ENCODE measurements at places on chromosomes 3 and 15.

DNA sequence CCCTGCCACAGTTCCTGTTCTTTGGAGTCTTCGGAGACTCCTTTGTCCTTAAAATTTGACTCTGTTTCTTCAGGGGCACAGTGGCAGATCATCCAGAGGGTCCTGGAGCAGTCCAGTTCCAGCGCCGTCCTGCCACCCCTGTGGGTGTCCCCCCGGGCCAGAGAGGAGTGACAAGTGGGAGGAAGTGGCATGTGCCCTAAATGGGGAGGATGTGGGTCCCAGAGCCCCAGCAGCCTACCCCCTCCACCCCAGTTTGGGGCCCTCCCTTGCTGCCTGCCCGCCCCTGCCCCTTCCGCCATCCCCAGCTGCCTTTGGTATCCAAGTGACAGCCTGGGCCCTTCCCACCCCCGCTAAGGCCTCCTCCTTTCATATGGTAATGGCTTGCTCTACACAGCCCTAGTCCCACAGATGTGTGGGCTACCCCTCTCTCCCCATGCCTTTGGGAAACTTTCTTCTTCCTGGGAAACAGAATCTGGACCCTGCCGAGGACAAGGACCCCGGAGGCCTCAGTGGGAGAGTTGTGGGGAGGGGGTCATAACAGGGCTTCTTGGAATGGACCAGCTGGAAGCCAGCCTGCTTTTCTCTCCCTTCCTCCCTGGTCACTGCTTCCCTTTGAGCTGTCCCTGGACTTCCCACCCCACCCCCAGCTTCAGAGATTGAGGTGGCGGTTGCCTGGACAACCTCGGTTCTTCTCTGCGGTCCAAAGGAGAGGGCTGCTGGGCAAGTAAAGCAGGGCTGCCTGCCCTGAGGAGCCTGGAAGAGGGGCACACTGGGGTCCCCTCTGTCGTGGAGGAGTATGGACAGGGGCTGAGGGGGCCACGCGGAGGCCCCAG, 43.2 kb downstream of the KLHL25 start:
- no peak for DNase-seq

DNA sequence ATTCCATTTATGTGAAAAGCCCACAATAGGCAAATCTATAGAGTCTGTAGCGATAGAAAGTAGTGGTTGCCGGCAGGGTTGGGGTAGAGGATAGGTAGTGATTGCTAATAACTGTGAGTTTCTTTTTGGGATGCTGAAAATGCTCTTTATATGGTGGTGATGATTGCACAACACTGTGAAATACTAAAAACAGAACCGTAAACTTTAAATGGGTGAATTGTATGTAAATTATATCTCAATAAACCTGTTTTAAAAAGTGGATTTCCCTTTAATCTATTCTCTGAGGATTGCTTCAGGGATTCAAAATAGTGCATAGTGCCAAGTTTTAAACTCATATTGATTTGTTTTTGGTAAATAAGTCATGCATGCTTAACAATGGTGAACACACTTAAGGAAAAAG, 140.2 kb downstream of the LPP start:
- DNase-seq = no peak

DNA sequence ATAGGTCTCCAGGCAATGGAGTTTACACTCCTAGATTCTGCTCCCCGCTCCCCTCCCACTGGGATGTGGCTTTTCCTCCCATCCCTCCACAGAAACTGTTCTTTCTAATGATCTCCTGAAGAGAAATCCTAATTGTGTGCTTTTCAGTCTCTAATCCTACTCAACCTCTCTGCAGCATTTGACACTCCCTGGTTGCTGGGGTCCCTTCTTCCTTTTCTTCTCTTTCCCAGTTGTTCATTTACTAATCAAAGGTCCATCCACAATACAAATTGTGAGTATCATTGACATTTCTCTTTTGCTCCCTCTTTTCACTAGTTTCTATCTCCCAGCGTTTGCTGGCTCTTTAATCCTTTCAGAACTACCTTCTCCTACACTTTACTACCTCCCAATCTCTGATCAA, 6.5 kb upstream of the MYH15 start:
- DNase-seq = no peak

DNA sequence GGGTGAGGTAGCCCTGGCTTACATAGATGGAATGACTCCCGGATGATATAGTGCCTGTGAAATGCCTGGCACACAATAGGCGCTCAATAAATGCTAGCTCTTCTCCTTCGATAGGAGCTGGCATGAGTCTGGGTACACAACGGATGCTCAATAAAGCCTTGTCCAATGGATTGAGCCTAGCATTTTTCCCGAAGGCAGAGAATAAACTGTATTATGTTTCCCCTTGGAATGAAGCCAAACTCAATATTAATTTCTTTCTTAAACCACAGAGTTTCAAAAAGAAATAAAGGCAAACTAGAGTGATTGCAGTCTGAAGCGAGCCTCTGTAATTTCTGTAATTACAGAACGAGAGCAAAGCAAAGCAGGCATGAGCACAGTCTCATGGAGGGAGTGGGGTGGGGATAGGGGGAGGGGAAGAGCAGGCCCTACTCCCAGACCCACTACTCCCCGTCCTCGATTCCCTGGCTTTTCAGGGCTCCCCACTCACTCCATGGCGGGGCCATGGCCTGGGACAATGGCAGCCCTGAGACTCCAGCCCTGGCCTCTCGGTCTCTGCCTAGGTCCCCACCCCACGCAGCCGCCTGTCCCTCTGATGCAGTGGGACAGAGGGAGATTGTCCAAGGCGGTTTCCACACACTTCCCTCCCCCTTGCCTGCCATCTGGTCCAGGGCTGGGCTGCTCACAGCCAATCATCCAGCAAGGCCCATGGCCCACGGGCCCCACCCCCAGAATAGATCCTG, 18.0 kb downstream of the SLC6A1 start:
- no peak for DNase-seq

DNA sequence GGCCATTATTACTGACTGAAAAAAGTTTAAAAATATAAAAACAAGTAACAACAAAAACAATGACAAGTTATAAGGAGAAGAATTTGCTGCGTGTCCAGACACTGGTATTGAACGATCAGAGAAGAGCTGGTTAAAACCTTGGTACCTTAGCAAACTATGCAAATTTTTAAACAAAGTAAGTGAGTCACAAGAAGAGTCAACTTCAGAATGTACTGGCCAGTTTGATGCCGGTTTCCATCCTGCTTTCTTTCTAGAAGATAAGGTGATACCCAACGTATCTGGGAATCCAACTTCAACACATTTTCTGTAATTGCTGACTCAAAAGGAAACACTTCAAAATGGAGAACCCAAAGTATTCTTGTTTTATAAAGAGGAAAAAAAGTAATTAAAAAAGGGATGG, 49.8 kb downstream of the RUBCN start:
- DNase-seq = no peak

GRCh38 chr3:122754929-122755328, 38.7 kb downstream of the HSPBAP1 start:
- no peak for DNase-seq

- no peak for DNase-seq
These were observed 192.0 kb downstream of the BCHE start for GRCh38 chr3:165645191-165645590.

DNA sequence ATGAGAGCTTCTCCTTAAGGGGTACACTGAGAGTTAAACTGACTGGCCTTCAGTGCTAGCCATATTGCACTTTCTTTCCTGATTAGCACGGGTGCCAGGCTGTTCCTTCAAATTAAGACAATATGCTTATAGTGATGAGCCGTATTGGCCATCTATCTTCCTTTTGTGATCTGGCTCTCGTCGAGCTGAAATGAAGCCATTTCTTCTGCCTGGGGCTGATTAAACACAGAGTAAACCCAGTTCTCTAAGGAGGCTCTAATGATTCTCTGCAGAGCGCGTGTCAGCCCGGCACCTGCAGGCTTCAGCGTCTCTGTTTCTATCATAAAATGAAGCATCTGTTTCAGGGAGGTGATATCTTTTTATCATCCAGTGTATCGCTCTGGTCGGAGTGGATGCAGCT, 107.5 kb upstream of the NR2F2 start:
- DNase-seq = peak; percentile 41

- no peak for DNase-seq
These were observed 33.5 kb downstream of the PRR23E start for GRCh38 chr3:127226457-127226856.

GRCh38 chr3:24460974-24461373, 33.7 kb downstream of the THRB start:
- DNase-seq = no peak

DNA sequence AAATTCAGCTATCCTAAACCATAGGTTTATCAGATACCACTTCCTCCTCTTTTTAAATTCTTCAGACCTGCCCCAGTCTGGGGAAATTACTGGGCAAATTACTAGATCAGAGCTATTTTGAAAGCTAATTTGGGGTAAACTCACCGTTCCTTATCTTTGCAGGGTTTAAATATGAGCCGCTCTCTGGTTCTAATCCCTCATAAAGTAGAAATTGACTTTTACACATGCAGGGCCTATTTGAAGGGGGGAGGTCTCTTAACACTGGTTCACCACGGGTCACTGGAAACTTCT, 11.0 kb upstream of the MEIS2 start:
- DNase-seq = no peak

DNA sequence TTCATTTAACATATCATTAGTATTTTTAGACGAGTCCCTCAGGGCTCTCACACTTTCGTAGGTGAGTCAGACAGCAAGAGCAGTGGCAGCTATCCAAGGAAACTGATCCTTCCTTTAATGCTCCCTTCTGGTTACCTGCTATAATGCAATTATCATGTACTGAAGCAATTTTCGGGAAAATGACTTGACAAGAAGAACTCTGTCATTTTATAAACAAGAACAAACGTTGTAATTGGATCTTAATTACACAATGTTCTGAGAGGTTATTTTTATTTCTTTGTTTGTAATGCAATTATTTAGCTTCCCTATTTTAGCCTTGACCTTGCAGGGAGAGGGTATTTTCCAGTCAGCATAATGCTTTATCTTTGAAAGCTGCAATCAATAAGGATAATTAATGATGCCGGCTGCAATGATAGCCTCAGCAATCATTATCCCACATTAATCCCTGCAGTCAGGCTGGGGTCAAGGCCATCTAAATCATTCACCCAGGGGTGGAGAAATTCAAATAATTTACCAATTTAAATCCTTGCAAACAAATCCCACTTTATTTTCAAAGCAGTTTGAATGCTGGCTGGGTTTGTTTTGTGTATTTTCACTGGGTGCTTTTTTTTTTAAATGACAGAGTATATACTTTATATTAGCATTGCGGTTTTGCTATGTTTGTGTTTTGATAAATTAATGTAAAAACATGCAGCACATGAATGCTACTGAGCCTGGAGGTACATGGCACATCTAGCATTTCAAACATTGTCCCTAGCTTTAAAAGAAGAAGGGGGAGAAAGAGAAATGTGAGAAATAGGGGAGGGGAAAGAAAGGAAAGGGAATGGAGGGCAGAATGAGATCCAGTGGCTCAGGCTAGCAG, 249.9 kb downstream of the SHOX2 start:
- no peak for DNase-seq

DNA sequence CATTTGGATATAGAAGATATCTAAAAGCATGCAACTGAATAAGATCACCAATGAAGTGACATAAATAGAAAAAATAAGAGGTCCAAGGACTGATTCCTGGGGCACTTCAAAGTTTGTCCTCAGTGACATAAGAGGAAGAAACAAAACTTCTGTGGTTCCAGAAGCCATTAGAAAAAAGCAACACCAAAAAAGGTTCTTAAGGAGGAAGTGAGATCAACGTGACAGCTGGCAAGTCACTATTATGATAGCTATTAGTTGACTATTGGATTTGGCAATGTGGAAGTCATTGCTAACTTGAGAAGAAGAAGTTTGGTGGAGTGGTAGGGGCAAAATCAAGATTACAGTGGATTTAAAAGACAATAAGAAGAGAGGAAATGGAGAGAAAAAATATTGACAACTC, 1098.3 kb downstream of the NAALADL2 start:
- no peak for DNase-seq

GRCh38 chr15:64938192-64938591, 26.5 kb downstream of the ANKDD1A start:
- DNase-seq = no peak

DNA sequence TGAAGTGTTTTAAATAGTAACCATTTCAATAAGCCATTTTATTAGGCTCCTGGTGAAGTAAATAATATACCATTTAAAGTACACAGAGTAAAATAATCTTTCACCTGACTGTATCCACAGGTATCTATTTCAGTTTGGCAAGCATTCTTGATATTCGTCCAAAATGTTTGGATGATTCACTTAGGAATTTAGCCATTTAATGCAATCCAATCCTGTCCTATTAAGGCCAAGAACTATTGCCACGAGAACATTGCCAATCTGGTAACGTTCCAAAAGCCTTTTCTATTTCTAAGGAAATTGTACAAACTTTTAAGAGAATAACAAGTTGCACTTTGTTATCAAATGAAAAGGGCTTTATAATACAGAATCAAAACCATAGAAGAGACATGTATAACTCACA, 209.8 kb upstream of the THRB start:
- DNase-seq = no peak

DNA sequence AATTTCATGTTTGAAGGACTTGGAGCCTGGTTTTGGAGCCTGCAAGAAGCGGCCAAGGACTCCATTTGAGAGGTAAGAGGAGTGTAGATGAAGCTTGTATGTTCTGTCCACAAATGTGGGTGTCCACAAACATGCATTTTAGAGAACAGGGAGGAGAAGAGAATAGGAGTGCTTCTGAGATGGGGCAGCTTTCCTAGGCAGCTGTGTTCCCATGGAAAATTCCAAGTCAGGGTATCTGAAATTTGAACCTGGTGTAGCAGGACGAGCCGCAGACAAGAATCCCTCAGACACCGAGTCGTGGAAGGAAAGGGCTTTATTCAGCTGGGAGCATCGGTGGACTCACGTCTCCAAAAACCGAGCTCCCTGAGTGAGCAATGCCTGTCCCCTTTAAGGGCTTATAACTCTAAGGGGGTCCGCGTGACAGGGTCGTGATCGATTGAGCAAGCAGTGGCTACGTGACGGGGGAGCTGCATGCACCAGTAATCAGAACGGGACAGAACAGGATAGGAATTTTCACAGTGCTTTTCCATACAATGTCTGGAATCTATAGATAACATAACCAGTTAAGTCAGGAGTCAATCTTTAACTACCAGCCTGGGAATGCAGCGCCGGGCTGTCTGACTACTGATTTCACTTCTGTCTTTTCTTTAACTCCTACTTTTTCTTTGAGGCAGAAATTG, 71.4 kb upstream of the WDR72 start:
- no peak for DNase-seq

DNA sequence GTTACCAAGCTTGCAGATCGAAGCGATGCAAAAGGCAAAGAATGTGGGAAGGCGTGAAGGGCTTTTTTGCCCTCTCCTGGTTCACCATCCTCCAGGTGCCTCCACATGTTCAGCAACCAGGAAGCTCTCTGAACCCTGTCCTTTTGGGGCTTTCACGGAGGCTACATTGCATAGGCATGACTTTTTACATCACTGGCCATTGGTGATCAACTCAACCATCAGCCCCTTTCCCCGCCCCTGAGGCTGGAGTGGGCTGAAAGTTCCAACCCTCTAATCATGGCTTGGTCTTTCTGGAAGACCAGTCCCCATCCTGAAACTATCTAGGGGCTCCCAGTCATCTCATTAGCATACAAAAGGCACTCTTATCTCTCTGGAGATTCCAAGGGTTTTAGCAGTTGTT, 52.6 kb downstream of the UACA start:
- no peak for DNase-seq

- DNase-seq = no peak
These were observed 22.2 kb downstream of the ANP32A start for GRCh38 chr15:68798346-68799094.

- no peak for DNase-seq
These were observed 175.6 kb upstream of the ATP10A start for GRCh38 chr15:26038693-26039092.

GRCh38 chr3:157534725-157535161, 31.5 kb upstream of the VEPH1 start:
- no peak for DNase-seq

GRCh38 chr3:147813256-147813655, 404.1 kb downstream of the ZIC1 start:
- DNase-seq = no peak

Measured in umbilical cord (tissue), 2 donors.